ENCODE measurements at places on chromosomes 12 and 14.
A peak's percentile ranks its signal among the peaks of the same experiment; 100 is the strongest.

- no peak for DNase-seq
These were observed 93.0 kb upstream of the CCDC91 start for GRCh38 chr12:28097221-28097620.

GRCh38 chr14:103718572-103718971 is 3.0 kb downstream of the ZFYVE21 start:
- no peak for DNase-seq

DNA sequence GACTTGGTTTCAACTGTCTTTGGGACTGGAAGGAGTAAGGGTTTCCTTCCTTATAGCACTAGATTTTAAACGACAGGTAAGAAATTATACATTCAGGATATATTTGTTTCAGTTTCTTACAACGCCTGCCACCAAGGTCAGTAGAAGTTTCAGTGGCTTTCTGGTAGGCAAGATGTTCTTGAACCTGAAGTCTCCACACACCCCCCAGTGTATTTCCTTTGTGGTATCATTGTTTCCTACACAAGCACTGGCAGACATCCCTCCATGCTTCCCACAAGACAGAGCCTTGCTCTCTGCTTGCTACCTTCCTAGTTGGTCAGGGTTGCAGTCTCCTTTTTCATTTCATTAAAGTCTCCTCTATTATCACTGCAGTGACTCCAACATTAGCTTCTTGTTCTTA is 283.1 kb downstream of the FLRT2 start:
- DNase-seq = no peak

GRCh38 chr12:89525305-89525823 is 483 bp downstream of the POC1B start:
- peak; percentile 8 for DNase-seq

DNA sequence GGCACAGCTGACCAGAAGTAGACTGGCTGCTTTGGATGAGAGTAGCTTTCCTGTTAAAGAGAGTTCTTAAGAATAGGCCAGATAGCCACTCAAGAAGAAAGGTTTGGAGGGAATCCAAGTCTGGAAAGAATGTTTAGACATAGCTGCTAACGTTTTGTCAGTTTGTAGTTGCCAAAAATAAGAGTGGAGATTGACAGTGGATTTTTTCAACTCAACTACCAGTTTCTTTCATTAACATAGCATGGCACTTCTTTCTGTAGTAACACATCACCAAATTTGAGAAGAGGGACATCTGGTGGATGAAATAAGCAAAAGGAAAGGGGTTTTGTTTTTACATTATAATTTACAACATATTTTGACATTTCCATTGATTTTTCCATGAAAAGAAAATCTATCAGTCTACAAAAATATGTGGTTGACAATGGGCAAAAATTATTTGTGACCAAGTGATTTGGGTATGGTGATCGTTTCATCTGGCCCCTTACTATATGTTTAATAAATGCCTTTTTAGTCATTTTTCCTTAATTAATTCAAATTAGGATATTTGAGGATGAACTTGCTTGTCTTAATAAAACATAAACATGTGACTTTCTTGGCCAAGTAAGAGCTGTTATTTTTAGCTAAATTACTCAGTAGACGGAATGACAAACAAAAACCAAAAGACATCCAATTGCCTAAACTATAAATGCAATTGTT is 71.1 kb downstream of the PTPRR start:
- DNase-seq = no peak

DNA sequence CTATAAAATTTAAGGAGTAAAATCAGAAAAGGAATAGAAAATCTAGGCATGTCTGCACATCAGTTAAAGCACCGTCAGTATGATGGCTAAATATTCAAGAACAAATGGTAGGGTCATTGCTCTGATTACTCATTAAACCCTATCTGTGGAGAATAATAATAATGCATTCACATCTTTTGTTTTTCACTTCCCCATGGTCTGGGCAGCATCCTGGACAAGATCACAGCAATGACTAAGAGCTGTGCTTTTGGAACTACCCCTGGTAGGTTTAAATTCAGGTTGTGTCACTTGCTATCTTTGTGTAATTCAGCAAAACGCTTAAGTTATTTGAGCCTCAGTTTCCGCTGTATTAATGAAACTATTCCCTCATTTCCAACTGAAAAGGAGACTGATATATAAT is 33.1 kb downstream of the C12orf42 start:
- DNase-seq = no peak

- no peak for DNase-seq
These were observed 894.0 kb downstream of the NRXN3 start for GRCh38 chr14:79064214-79064613.

DNA sequence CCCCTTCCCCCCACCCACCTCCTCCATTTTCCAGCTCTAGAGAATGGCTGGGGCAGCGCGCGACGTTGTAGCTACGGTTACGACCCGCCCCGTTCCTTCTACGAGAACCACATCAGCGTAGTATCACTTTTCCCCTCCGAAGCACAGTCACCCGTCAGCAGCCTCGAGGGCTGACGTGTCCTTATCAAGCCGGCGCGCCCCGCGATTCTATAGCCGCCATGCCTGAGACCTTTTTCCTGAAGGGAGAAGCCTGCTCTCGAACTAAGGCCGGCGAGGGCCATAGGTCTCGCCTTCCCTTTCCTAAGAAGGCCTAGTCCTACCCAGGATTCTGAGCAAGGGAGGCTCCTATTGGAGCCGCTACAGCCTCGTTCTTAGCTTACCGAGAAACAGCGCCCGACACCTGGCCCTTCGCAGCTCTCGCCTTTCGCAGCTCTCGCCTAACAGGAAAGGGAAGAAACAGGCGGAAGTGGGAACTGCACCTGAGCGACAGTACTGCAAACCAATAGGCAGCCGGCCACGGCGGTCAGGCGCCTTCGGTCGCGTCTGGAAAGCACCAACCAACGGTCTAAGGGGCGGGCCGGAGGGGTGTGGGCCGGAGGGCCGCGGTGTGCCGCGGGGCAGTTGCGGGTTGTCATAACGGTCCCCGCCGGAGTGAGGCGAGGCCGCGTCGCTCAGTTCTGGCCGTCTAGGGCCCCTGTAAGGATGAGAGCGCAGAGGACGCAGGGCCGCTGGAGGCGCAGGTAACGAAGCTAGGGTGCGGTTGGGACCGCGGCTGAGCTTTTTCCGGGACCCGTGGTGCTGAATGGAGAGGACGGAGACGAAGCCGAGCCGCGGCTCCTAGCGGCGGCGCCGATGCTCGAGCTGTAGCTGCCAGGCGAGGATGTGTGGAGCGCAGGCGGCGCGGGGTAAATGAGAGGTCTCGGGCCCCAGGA is at the start of the genes MGAT2 and RPL36AL:
Gene MGAT2, plus strand, starts transcription at position 618 of the 932 bp plus-strand sequence. CDS start 470 bp downstream, outside the sequence.
Gene RPL36AL, minus strand, starts transcription at position 445 of the 932 bp plus-strand sequence. CDS start 1,522 bp downstream, outside the sequence.
- peak; percentile 82 for DNase-seq

DNA sequence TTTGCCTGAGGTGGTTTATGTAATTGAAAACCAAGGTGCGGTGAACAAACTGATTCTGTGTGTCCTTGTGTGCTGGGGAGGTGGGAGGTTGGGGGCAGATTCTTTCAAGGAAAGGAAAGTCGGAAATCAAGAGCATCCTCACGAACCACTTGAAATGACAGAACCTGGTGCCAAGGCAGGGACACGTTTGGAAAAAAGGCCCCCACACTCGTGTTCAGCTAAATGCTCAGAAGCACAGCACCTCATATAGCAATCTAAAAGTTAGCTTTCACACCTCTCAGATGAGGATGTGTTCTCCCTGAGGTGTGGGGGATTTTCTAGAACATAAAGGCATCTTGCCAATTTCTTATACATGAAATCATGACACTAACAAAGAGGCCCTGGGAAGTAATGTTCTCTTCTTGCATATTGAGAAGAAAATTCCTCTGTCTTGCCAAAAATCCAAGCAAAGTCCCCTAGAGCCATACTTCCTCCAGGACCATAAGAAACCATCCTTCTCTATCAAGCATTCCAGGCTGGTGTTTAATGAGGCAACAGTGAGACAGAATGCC is 119.6 kb downstream of the PLXNC1 start:
- DNase-seq = no peak

DNA sequence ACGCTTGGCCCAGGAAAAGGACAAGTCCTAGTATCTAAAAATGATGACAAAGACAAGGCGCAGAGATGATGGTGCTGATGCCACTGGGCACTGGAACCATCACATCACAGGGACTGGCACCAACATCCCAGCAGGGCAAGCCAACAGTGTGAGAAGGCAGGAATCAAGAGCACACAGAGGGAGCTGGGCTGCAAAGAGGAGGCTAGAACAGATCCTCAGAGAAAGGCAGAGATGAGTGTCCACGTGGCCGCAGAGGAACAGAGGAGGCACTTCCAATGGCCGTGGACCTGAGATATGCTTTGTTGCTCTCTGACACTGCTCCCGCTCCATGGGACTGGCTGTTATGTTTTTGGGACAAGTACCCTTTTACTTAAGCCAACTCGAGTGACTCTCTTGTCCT is 17.9 kb downstream of the FOXN3 start:
- DNase-seq = no peak

- DNase-seq = no peak
These were observed 152.7 kb downstream of the DPF3 start for GRCh38 chr14:72740966-72741825.

DNA sequence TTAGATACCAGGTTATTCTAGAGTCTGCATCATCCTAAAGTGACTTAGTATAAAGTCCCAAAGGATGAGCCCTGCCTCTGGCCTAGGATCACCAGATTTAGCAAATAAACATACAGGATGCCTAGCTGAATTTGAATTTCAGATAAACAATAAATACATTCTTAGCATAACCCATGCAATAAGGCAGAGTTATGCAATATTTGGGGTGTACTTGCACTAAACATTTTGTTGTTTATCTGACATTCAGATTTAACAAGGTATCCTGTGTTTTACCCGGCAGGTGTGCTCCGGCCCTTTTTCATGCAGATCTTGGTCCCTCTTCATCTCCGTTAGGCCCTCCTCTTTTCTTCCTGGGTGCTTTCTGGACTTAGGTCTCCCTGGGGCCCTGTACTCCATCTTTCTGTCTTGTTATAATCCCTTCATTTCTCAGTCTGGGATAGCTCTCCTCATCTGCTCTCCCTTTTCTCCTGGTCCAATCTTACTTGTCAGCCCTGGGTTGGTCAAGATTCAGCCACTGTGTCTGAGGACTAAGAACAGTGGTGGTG is 18.1 kb upstream of the SMOC1 start:
- DNase-seq = no peak

DNA sequence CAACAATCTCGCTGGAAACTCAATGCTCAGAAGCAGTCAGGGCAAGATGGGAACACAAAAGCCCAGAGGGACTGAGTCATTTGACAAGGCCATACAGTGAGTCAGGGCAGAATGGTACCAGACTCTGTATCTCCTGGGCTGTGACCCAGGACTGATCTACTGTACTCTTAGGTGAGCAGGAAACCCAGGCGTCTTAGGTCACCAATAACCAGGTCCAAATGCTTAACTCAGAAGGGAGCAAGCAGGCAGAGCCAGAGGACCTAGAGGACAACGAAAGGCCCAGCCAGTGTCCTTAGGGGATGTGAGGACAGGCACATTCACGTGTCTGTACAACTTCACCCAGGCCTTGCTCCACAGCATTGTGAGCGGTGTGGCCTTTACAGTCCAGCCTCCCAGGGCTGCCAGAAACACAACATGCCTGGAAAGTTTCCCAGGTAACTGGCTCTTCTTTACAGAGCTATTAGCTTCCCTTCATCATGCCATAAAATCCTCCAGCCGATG is 69.9 kb downstream of the ARL6IP4 start:
- DNase-seq = no peak

DNA sequence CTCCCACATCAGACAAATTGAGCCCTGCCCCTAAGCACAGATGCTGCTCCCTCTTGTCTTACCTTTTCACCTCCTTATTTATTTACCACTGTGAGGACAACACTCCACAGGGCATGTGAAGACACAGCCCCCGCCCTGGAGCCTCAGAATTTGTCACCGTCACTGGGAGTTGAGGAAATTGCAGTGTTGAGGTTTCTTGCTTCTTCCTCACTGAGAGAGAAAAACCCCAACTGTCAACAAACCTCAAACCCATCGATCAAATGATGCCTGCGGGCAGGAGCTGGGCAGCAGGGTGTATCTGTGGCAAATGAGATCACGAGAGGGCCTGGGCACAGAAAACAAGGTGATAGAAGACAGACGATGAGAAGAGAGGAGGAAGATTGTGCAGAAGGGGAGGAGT is 30.5 kb upstream of the PLEKHG3 start:
- no peak for DNase-seq

GRCh38 chr12:107468182-107468581 is 217.4 kb upstream of the PWP1 start:
- no peak for DNase-seq

GRCh38 chr14:28406196-28406595 is 360.4 kb upstream of the FOXG1 start:
- DNase-seq = no peak

Measured in T-helper 2 cell (primary cell).